ENCODE measurements at places on chromosomes 6 and 20. TPM values are rescaled to one million over a fixed set of nuclear protein-coding genes. Genes with fewer than 3 reads are reported as not detected.

Gene PRDM13
- total RNA-seq, result 0.19 TPM

Gene DAAM2
- 3.7 TPM for total RNA-seq

Gene VEGFA
- 28.0 TPM for total RNA-seq

Gene TTBK1
- 0.13 TPM for total RNA-seq

Gene ANKRD66
- total RNA-seq, result not detected

Gene MAPK13
- 92.4 TPM for total RNA-seq

Gene CAP2
- 2.9 TPM for total RNA-seq

Gene LY6G6F
- not detected for total RNA-seq

Gene ENPP3
- total RNA-seq, result 0.06 TPM

Gene UBE3D
- 5.3 TPM for total RNA-seq

Gene WFDC12
- total RNA-seq, result 0.64 TPM

Gene LIN28B
- not detected for total RNA-seq

Gene TMEM14C
- total RNA-seq, result 91.0 TPM

DNA sequence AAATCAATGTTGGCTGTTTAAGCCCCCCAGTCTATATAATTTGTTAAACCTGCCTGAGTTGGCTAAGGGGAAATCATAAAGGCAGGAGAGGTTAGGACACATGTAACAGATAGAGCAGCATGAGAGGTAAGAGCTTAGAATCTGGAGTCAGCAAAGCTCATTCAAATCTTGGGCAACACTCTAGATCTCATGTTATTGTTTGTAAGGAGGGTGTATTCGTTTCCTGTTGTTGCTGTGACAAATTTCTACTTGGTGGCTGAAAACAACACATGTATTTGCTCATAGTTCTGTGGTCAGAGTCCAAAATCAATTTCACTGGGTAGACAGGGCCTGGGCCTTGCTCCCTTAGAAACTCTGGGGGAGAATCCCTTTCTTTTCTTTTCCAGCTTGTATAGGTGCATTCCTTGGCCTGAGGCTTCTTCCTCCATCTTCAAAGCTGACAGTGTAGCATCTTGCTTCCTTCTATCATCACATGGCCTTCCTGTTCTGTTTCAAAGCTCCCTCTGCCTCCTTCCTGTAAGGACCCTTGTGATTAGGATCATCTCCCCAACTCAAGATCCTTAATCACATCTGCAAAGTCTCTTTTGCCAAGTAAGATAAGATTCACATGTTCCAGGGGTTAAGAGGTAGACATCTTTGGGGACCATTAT is 4.4 kb downstream of the LY86 start:
- H3K36me3 ChIP-seq, result no peaks in the 10 kb centered on the region
- no peaks in the 10 kb centered on the region for H3K27me3 ChIP-seq
- no peak for DNase-seq
- peaks cover 6% of the 10 kb centered on the region for H3K4me1 ChIP-seq
- H3K4me3 ChIP-seq, result no peak overlapping the region
- peak overlapping the region; percentile 17 for H3K27ac ChIP-seq

- H3K4me3 ChIP-seq, result no peak overlapping the region
- no peak overlapping the region for H3K27ac ChIP-seq
- H3K27me3 ChIP-seq, result no peaks in the 10 kb centered on the region
- no peak for DNase-seq
- H3K4me1 ChIP-seq, result no peaks in the 10 kb centered on the region
- no peaks in the 10 kb centered on the region for H3K36me3 ChIP-seq
Observed at GRCh38 chr6:168182908-168183612, 104.0 kb upstream of the FRMD1 start.

- H3K27me3 ChIP-seq, result no peaks in the 10 kb centered on the region
- no peaks in the 10 kb centered on the region for H3K4me1 ChIP-seq
- H3K36me3 ChIP-seq, result no peaks in the 10 kb centered on the region
- no peak overlapping the region for H3K27ac ChIP-seq
- DNase-seq, result no peak
- no peak overlapping the region for H3K4me3 ChIP-seq
Observed at GRCh38 chr6:154638369-154638768, 94.8 kb upstream of the SCAF8 start.

- H3K36me3 ChIP-seq, result peaks cover 9% of the 10 kb centered on the region
- H3K4me3 ChIP-seq, result no peak overlapping the region
- peaks cover 6% of the 10 kb centered on the region for H3K4me1 ChIP-seq
- no peaks in the 10 kb centered on the region for H3K27me3 ChIP-seq
- no peak overlapping the region for H3K27ac ChIP-seq
Observed at GRCh38 chr6:150729188-150729748, 129.6 kb downstream of the PLEKHG1 start.

- no peaks in the 10 kb centered on the region for H3K27me3 ChIP-seq
- no peaks in the 10 kb centered on the region for H3K4me1 ChIP-seq
- H3K27ac ChIP-seq, result no peak overlapping the region
- DNase-seq, result no peak
Observed at GRCh38 chr6:143000811-143001210, 55.8 kb upstream of the HIVEP2 start.

DNA sequence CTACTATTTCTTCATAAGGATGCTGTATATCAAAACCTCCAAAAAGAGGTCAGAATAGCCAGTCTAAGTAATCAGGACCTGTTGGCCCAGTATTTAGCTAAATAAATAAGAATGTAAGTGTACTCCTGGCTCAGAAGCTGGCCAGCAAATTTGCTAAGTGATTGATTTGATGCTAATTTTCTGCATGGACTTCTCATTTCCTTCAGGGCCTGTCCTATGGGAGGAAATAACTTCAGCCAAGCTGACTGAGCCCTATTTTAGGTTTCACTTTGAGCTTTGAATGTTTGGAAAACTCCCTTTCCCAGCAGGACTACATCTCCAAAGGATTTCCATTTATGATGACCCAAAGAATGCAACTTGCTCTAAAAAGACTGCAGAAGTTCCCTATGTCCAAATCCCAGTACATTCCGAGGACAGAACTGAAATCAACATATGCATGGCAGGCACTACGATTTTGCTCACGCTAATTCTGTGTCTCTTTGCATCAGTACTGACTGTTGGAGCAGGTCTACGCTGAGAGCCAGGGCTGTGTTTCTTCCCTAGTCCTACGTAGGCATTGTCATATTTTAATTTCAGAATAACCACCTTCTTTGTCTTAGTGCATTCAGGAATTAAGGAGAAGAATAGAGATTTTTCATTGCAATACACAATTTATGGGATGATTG is 441.4 kb upstream of the PLCB4 start:
- no peak overlapping the region for H3K4me3 ChIP-seq
- DNase-seq, result no peak
- no peaks in the 10 kb centered on the region for H3K36me3 ChIP-seq

- H3K4me3 ChIP-seq, result peak overlapping the region; percentile 23
- no peak for DNase-seq
- H3K27ac ChIP-seq, result peak overlapping the region; percentile 98
Observed at GRCh38 chr6:138099832-138100231, 7.4 kb downstream of the PERP start.

- H3K4me1 ChIP-seq, result no peaks in the 10 kb centered on the region
- no peaks in the 10 kb centered on the region for H3K27me3 ChIP-seq
- no peaks in the 10 kb centered on the region for H3K36me3 ChIP-seq
- no peak overlapping the region for H3K27ac ChIP-seq
- no peak for DNase-seq
- H3K4me3 ChIP-seq, result no peak overlapping the region
Observed at GRCh38 chr6:94071835-94072234, 652.5 kb upstream of the EPHA7 start.

GRCh38 chr6:23441808-23442461 is 684.1 kb upstream of the NRSN1 start:
- H3K36me3 ChIP-seq, result no peaks in the 10 kb centered on the region
- no peaks in the 10 kb centered on the region for H3K27me3 ChIP-seq
- no peak overlapping the region for H3K27ac ChIP-seq
- H3K4me1 ChIP-seq, result no peaks in the 10 kb centered on the region
- no peak overlapping the region for H3K4me3 ChIP-seq
- no peak for DNase-seq

GRCh38 chr6:111865049-111865585 is 8.1 kb downstream of the FYN start:
- H3K4me3 ChIP-seq, result no peak overlapping the region
- no peaks in the 10 kb centered on the region for H3K36me3 ChIP-seq
- H3K27me3 ChIP-seq, result no peaks in the 10 kb centered on the region
- peaks cover 12% of the 10 kb centered on the region for H3K4me1 ChIP-seq
- H3K27ac ChIP-seq, result no peak overlapping the region

DNA sequence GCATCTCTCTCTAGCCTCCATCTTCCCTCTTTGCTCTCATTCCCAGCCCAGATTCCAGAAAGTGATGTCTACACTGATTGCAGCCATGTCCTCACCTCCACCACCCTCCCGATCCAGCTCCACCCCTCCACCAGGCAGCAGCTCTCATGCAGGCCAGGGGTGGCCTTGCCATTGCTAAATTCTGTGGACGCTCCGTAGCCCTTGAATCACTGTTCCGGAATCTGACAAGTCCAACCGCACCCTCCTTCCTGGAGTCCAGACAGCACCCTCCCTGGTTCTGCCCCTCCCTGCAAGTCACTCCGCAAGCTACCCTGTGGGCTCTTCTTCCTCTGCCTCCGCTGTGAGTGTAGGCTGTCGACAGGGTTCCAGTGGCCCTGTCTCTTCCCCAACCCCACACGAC is 26.2 kb downstream of the TNXB start:
- H3K36me3 ChIP-seq, result peaks cover 18% of the 10 kb centered on the region
- H3K4me3 ChIP-seq, result no peak overlapping the region
- no peak for DNase-seq
- no peaks in the 10 kb centered on the region for H3K27me3 ChIP-seq
- peaks cover 35% of the 10 kb centered on the region for H3K4me1 ChIP-seq
- H3K27ac ChIP-seq, result peak overlapping the region; percentile 55

GRCh38 chr6:141117874-141118273 is 1014.9 kb upstream of the GJE1 start:
- H3K27ac ChIP-seq, result no peak overlapping the region
- no peak overlapping the region for H3K4me3 ChIP-seq
- H3K36me3 ChIP-seq, result no peaks in the 10 kb centered on the region
- no peak for DNase-seq

GRCh38 chr6:89348372-89348771 is 4.2 kb downstream of the UBE2J1 start:
- H3K27me3 ChIP-seq, result no peaks in the 10 kb centered on the region
- no peaks in the 10 kb centered on the region for H3K36me3 ChIP-seq
- H3K27ac ChIP-seq, result no peak overlapping the region
- DNase-seq, result no peak
- peaks cover 11% of the 10 kb centered on the region for H3K4me1 ChIP-seq
- H3K4me3 ChIP-seq, result no peak overlapping the region

DNA sequence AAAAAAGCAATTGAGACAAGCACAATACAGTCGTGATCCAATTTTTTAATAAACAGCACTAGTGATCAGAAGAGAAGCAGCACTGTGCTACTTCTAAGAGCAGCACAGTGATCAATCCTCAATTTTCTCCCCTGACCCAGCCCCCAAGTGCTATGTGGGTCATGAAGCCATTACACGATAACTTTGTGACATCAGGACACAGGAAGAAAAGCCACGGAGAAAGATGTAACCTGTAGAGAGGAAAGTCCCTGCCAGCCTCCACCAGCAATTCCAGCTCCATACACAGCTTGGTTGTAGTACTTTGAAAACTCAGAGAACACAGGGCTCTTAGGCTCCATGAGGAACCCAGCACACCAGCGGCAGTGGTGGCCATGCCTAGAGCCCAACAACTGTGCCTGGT is 45.3 kb upstream of the MYB start:
- no peak for DNase-seq
- H3K27ac ChIP-seq, result no peak overlapping the region
- no peaks in the 10 kb centered on the region for H3K27me3 ChIP-seq
- no peaks in the 10 kb centered on the region for H3K36me3 ChIP-seq
- H3K4me3 ChIP-seq, result no peak overlapping the region

GRCh38 chr6:11211254-11211653 is 21.2 kb downstream of the NEDD9 start:
- peaks cover 25% of the 10 kb centered on the region for H3K4me1 ChIP-seq
- no peak overlapping the region for H3K27ac ChIP-seq
- no peaks in the 10 kb centered on the region for H3K36me3 ChIP-seq
- no peak overlapping the region for H3K4me3 ChIP-seq
- DNase-seq, result no peak
- no peaks in the 10 kb centered on the region for H3K27me3 ChIP-seq

DNA sequence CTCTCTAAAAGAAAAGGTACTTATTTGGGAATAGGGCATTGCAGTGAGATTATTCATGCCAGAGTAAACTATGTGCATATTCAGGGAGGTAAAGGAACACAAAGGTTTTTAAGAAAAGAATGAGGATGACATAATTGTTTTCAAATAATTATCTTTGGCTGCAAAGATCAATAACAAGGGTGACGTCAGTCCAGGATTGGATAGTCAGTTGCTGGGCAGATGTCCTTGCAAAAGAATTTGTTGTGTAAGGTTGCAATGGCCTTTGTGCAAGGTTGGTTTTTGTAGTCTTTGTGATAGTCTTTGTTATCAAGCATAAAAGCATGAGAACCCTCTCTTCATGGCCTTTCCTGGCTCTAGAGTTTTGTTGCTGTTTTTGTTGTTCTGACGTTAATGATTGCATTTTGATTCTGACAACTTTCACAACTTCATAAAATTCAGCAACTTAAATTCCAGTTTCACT is 17.7 kb downstream of the LOC128125822 start:
- H3K36me3 ChIP-seq, result no peaks in the 10 kb centered on the region
- H3K27ac ChIP-seq, result no peak overlapping the region
- no peak overlapping the region for H3K4me3 ChIP-seq
- H3K4me1 ChIP-seq, result no peaks in the 10 kb centered on the region

GRCh38 chr6:51841626-51842025 is 245.8 kb downstream of the PKHD1 start:
- no peaks in the 10 kb centered on the region for H3K4me1 ChIP-seq
- no peaks in the 10 kb centered on the region for H3K27me3 ChIP-seq
- DNase-seq, result no peak
- no peaks in the 10 kb centered on the region for H3K36me3 ChIP-seq

GRCh38 chr20:59725476-59726280 is 121.3 kb downstream of the PHACTR3 start:
- H3K27me3 ChIP-seq, result no peaks in the 10 kb centered on the region
- DNase-seq, result no peak
- no peak overlapping the region for H3K27ac ChIP-seq
- H3K36me3 ChIP-seq, result no peaks in the 10 kb centered on the region
- H3K4me3 ChIP-seq, result no peak overlapping the region
- H3K4me1 ChIP-seq, result no peaks in the 10 kb centered on the region

GRCh38 chr20:39269493-39270217 is 307.5 kb downstream of the DHX35 start:
- no peak for DNase-seq
- H3K27me3 ChIP-seq, result no peaks in the 10 kb centered on the region
- H3K36me3 ChIP-seq, result no peaks in the 10 kb centered on the region
- no peaks in the 10 kb centered on the region for H3K4me1 ChIP-seq
- H3K4me3 ChIP-seq, result no peak overlapping the region

DNA sequence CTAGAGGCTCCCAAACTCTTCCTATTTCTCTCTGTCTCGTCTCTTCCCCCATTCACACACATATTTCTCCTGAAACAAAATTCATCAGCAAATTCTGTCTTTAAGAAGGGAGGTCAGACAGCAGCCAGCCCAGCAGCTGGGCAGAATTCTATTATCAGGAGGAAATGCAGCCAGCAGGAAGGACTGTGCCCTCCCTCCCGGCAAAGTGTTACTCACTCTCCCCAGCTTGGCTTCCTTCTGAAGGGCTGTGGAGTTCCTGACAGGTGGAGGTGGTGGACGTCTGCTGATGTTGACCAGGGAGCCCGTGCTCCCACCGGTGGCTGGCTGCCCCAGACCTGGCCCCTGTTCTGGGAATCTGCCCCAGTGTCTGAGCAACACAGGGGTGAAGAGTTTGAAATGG is 37.3 kb downstream of the KCNB1 start:
- H3K4me1 ChIP-seq, result peaks cover 43% of the 10 kb centered on the region
- H3K27me3 ChIP-seq, result no peaks in the 10 kb centered on the region
- H3K4me3 ChIP-seq, result no peak overlapping the region
- H3K27ac ChIP-seq, result no peak overlapping the region
- DNase-seq, result no peak
- H3K36me3 ChIP-seq, result no peaks in the 10 kb centered on the region

All from esophagus squamous epithelium (tissue), 5 donors.